A549 (cell line): ENCODE measurements at places on chromosomes 1 and 21. TPM values are rescaled to one million over a fixed set of nuclear protein-coding genes. Genes with fewer than 3 reads are reported as not detected.

The FHAD1 gene
- 0.32 to 0.45 TPM (median 0.37 TPM) in 3 replicates for polyA plus RNA-seq

The LEMD1 gene
- 0.18 to 0.26 TPM in 2 of 3 replicates, not detected in the other for polyA plus RNA-seq

DNA sequence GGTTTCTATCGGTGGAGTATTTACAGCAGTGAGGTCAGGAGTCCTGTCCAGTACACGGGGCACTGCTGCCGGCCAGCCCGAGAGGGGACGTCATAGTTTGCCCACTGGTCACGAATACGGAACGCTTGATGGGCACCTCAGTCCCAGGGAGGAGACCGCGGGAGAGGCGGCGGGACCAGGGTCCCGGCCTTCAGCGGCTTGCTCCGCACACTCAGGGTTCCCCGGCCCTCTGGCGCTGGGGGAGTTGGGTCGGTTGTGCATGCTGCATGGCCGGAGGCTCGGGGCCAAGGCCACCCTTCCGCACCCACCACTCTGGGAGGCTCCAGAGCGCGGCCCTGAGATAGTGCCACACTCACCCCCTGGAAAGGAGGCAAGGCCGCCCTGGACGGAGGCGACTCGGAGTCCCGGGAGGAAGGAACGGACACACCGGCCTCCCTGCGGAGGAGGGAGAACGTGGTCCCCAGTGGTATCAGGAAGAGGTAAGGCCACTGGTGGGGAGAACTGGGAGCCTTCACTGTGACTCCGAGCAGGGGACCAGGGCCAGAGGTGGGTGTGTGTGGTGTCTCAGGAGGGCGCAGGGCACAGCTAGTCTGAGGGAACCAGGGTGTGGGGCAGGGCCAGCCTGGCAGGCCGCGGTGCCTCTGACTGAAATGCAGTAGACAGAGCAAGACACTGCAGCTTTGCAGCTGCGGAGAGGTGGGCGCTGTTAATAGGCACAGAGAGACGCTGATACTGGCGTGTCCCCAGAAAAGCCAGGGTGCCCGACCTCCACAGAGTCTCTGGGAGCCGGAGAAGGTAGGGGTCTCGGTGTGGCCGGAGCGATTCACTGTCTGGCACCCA is 28.6 kb upstream of the PRSS38 start:
- DNase-seq: no peak

DNA sequence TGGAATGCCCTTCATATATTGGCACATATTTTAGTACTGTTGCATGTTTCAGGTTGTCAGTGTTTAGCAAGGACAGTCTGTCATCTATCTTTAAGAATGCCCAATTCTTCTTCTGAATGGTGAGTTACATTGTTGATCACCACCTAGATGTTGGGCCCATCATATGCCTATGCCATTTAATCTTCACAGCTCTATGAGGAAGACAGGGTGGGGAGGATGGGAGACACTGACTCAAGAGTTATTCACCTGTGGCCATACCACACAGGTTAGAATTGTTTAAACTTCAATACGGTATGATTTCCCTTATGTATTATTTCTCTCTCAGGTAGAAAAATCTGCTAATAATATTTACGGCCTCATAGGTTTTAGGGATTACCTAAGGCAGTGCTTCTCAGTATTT is 44.8 kb downstream of the MPZL1 start:
- DNase-seq: no peak

DNA sequence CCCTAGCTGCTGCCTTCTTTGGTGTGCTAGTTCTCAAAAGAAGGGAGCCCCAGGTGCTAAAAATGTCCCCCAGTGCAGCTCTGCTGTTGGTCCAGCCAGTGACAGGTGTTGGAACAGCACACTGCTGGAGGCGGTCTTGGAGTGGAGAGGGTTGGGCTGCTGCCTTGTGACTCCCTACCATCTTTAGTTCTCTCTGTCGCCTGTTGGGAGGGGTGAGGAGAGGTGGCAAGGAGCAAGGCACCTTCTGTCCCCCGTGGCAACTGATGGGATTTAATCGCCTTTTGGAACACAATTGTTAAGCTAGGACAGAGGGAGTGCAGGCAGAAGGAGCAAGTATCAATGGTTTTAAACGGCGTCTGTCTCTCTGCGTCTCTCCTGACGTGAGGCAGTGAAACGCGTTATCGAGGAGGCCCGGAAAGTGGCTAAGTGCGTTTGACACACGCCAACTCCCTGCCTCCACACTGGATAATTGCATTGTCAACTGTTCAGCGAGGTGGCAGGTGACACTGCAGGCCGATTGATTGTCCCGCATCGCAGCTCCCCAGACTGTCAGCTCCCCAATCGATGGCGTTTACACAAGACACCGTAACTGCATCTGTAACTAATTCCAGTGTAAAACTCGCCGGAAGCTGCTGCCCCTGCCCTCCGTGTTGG is 34.0 kb downstream of the TMEM53 start:
- no peak for DNase-seq

The RHOU gene
- 9.7 to 14.7 TPM (median 10.2 TPM) in 3 replicates for polyA plus RNA-seq

- no peak for DNase-seq
Observed at GRCh38 chr1:37865348-37866120, 6.1 kb upstream of the MTF1 start.

DNA sequence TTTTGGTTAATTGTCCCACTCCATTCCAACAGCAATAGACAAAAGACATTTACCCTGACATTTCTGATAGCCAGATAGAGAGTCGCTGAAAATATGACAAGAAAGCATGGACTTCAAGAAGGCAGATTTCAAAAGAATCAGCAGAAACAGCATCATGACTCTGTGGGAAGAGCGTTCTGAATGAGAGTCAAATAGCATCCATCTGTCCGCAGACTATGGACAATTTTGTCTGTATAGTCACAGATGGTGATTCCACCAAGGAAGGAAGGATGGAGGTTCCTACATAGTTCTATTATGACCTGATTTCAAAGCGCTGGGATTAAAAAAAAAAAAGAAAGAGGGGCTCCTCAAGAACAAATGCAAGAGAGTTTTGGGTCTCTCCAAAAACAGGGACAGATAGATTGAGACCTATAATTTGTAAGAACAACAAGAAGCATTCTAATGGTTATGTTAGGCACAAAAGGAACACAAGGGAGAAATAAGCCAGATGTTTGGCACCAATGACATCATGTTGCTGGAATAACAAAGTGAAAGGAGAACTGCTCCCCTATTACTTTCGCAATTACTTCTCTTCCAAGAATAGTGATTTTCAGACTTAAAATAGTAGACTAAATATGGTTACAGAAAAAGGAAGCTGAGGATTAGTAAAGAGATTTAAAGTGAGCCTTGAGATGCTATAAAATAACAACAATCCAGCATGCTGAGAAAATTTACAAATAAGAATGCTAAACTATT is 28.5 kb downstream of the NIBAN1 start:
- DNase-seq: no peak

- DNase-seq: no peak
Observed at GRCh38 chr1:174659823-174660222, 212.1 kb downstream of the GPR52 start.

GRCh38 chr21:44485254-44485793 is 30.0 kb downstream of the LRRC3 start:
- peak; percentile 83 for DNase-seq

- DNase-seq: no peak
Observed at GRCh38 chr1:222554177-222554576, 6.3 kb upstream of the HHIPL2 start.

The JMJD4 gene
- 18.8 to 19.8 TPM (median 19.4 TPM) in 3 replicates for polyA plus RNA-seq

- no peak for DNase-seq
Observed at GRCh38 chr1:180961622-180962021, 48.9 kb downstream of the KIAA1614 start.

The FAM163A gene
- not detected in 3 replicates for polyA plus RNA-seq

DNA sequence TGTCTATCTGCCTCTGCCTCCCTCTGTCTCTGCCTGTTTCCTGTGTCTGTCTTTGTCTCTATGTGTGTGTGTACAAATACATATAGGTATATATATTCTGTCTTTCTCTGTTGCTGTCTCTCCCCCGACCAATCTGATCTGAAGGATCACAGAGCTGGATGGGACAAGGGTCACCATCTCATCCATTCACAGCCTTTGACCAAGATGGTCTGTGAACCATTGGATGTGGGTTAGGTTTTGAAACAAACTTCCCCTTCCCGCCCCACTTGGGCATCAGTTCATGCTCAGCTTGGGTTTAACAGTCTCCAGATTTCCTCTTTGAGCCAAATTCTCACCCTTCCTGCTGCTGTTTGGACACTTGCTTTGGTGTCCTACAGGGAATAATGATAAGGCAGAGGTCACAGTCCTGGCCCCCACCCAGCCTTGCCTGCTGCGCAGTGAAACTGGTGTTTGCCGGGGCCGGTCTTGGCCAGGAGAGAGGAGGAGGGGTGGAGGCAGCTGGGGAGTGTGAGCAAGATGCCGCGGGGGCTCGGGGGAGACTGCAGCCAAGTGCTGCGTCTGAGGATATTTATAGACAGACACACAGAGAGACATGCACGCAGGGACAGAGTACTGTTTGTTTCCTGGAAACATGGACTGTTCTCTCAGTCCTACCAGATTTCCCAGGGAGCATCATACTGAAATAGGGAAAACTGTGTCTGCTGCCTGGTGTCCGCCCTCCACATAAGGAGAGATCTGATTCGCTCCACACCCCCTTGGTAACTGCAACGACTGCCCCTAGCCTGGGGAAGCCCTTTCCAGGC is 27.0 kb upstream of the BTG2 start:
- no peak for DNase-seq

- no peak for DNase-seq
Observed at GRCh38 chr1:29344336-29344735, 108.0 kb downstream of the PTPRU start.

- DNase-seq: no peak
Observed at GRCh38 chr1:244405856-244406255, 45.9 kb downstream of the ADSS2 start.

- no peak for DNase-seq
Observed at GRCh38 chr1:65231718-65232330, 77.5 kb upstream of the DNAJC6 start.

DNA sequence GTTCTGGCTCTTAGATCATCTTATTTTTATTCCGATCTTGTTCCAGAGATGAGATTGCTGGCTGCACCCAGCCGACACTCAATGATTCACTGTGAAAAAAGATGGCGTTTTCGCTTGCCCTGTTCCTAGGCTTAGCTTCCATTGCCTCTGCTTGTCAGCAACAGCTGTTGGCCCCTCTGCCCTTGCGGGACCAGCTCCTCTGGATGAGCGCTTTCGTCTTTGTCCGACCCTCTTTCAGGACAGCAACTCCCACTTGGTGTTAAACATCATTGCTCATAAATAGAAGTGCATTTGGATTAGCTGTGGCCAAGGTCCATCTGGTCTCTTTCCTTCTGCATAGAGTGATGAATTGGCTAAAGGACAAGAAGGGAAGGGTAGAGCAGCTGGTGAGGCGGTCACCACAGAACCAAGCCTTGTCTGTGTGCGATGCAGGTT is 43.5 kb upstream of the SCCPDH start:
- no peak for DNase-seq

GRCh38 chr1:52662645-52663313 is 29.8 kb downstream of the SHISAL2A start:
- DNase-seq: peak; percentile 55

- DNase-seq: no peak
Observed at GRCh38 chr21:45573452-45574035, 31.3 kb upstream of the SLC19A1 start.

The SLC30A10 gene
- polyA plus RNA-seq: 0.03 to 0.07 TPM (median 0.04 TPM) in 3 replicates

GRCh38 chr1:86829321-86829720 is 84.6 kb downstream of the SELENOF start:
- DNase-seq: no peak

DNA sequence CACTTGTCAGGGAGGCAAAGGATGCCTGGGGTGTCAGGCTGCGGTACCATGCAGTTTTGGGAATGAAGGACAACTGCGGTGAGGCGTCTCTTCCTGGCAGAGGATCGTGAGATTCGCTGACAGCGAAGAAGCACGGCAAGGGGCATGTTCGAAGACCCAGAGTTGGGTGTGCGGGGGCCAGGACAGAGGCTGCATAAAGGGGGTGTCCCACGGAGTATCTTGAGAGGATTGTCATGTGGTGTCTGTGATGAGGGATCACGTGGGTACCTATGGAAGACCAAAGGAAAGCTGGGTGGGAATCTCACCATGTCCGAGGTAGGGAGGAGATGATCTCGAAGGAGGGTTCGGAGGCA is 372 bp downstream of the SLC25A44 start:
- peak; percentile 21 for DNase-seq

DNA sequence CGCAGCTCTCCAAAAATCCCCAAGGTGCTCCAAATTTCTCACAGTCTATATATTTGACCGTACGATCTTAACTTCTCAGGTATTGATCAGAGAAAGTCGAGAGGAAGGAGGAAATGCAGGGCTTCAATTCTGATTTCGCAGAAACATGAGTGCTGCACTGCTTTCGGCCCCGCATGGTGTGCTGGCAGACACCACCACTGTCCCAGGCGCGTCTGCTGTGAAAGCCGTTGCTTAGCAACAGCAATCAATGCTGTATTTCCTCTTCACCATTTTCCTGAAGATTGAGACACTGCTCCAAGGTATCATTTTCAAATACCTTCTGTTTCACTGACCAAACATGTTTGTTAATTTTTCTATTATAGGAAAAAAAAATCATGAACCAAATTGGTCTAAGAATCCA is 296.3 kb downstream of the SMYD3 start:
- no peak for DNase-seq

DNA sequence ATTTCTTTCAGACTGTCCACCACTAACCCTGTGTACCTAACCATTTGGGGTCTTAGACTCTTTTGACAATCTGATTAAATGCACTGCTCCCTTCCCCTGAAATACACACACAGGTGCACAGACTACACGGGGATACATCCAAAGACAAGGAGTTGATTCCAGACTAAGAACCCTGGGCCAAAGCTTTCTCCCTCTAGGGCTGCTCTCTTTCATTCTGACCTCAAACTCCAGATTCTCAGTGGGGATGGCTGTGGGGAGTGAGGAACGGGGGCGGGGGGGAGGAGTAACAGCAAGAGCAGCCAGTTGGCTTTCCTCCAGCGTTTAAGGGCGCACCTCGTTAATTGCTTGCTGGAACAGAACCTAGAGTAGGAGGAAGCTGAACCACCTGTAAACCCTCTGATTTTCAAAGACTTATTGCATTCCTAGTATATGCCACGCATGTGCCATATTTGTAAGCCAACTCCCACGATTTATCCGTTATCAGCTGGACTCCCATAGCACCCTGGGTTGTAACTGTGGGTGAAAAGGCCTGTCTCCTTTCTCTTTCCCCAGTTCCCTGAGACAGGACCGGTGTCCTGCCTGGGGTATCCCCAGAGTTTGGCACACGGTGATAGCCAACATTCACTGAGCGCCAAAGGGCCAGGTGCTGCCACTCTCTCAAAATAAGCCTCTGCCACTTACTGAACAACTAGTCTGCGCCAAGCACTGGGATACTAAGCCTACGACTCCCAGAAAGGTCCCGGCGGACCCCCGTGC is 920 bp downstream of the MTHFR start:
- no peak for DNase-seq

The C1QB gene
- not detected in 3 replicates for polyA plus RNA-seq

- no peak for DNase-seq
Observed at GRCh38 chr21:29022166-29022565, 2.3 kb upstream of the USP16 start.

The OR10J1 gene
- not detected in 3 replicates for polyA plus RNA-seq

The SPRR1A gene
- polyA plus RNA-seq: not detected in 3 replicates

- DNase-seq: no peak
Observed at GRCh38 chr1:105072446-105072845, 1322.7 kb downstream of the AMY1C start.

DNA sequence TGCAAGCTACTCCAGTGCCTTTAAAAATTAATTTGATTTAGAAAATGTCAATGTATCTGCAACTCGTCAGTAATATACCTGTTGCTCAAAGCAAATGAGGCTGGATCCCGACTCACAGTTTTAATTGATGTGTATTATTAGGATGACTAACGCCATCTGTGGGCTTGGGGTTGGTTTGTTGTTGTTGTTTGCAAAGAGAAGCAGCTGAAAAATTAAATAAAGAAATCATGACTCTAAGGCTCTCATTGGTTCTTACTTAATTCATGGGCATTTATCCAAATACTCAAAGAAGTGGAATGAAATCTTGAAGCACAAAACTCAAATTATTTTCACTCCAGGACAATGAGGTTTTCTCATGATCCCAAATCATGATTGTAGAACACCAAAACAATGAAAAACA is 46.4 kb downstream of the SEC16B start:
- no peak for DNase-seq
